ENCODE measurements at places on chromosomes 1 and 21. TPM values are rescaled to one million over a fixed set of nuclear protein-coding genes. Genes with fewer than 3 reads are reported as not detected.

- DNase-seq: no peak
- no peaks in the 10 kb centered on the region for H3K36me3 ChIP-seq
- H3K27ac ChIP-seq: no peak overlapping the region
- peaks cover 13% of the 10 kb centered on the region for H3K27me3 ChIP-seq
- H3K4me3 ChIP-seq: no peak overlapping the region
These were observed 714.3 kb downstream of the MATN1 start for GRCh38 chr1:30008998-30009657.

DNA sequence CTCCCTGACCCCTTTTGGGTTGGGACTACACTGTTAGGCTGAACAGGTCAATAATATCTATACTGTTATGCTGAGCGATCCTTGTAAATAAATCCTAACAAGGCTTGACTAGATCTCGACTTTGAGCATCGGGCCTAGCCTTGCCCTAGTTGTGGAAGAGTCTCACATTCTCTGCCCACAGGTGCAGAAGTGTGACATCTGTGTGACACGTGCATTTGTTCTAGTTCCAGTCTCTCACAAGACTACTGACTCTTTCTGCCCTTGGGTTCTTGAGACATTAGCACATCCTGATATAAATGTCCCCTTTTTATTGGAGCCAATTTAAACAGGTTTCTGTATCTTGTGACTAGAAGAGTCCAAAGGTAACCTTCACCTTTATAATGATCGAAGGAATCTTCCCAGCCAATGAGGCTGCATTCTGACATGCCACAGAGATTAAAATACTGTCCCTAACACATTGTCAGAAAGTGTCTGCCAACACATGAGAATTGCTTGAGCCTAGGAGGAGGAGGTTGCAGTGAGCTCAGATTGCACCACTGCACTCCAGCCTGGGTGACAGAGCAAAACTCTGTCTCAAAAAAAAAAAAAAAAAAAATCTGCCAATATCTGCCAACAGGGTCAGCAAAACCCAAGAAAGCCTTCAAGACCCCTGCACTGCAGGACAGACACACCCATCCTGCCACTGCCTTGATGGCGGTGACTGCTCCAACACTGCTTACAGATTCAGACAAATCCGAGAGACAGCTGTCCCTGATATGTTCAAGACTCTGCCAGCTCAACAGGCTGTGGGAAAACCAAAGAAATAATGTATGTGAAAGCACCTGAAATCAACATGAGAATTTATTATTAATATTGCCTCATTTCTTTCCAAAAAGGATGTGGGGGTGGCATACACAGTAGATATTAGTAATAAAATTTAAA lies 56.5 kb upstream of the PSEN2 start:
- no peaks in the 10 kb centered on the region for H3K27me3 ChIP-seq
- H3K4me3 ChIP-seq: no peak overlapping the region
- no peak overlapping the region for H3K27ac ChIP-seq
- no peaks in the 10 kb centered on the region for H3K36me3 ChIP-seq
- no peak for DNase-seq

Gene BRDT
- not detected for total RNA-seq

Gene RGS18
- not detected for total RNA-seq

DNA sequence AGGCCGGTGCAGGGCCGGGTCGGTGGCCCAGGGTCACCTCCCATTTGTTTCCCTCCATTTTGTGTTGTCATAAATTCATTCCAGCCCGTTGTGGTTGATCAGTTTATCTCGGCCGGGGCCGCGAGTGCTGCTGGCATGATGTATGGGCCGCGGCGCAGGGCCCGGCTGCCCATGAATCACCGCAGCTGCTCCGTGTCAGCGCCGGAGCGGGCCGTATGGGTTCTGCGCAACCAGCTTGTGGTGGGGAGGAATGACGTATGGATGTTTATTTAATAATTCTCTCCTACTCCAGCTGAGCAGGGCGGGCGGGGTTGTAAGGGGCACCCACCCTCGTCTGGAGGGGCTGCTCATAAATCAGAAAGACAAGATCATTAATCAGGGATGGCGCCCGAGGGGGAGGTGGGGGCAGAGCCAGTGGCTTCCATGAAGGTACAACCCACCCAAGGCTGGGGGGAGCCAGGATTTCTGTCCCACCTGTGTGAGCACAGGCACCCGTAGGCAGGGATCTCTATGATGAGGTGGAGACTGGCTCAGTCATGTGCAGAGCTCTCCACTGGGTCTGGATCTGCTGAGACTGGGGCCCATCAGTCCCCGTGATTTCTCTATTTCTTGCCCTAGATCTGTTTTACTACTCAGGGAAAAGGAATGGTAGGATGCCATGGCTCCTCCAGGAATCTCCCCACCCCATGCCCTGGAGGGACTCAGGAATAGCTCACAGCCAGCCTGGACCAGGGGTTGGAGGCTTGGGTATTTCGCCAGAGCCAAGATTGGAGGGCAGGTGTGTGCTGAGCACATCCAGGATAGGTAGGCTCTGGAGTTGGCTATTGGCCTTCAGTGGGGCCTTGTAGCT lies 27.8 kb downstream of the TMEM53 start:
- no peak overlapping the region for H3K4me3 ChIP-seq
- peaks cover 36% of the 10 kb centered on the region for H3K4me1 ChIP-seq
- DNase-seq: peak; percentile 63
- no peak overlapping the region for H3K27ac ChIP-seq
- no peaks in the 10 kb centered on the region for H3K27me3 ChIP-seq
- H3K36me3 ChIP-seq: peaks cover 38% of the 10 kb centered on the region

Gene RIMS3
- 4.2 TPM for total RNA-seq

- H3K27me3 ChIP-seq: peaks cover 11% of the 10 kb centered on the region
- no peak for DNase-seq
- no peaks in the 10 kb centered on the region for H3K36me3 ChIP-seq
- H3K27ac ChIP-seq: no peak overlapping the region
- peaks cover 7% of the 10 kb centered on the region for H3K4me1 ChIP-seq
- H3K4me3 ChIP-seq: no peak overlapping the region
These were observed 141.3 kb downstream of the TSEN15 start for GRCh38 chr1:184192796-184193195.

DNA sequence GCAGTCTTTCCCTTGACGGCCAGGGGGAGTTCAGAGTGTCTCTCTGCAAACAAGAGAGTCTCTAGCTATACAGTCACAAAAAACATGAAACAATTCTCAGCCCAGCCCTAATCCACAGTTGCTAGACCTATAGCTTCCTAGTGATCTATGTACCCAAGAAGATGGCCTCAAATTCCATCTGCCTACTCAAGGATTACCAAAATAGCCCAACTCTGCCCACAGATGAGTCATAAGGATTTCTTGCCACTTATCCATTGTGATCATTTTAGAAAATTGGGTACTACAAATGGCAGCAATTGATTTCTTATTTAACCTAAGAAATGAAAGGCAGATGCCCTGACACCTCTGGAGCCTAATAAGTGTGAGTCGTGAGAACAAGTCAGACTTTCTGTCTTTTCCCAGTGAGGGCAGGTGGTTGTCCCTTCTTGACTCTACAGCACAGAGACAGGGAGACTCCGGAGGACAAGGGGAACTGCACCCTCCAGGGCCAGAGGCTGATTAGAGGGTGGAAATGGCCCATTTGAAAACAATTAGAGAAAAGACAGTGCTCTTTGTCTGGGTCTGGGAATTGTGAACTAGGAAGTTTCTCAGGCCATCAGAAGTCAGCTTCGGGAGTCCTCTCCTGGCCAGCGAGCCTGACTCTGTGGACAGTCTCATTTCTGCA lies 65.4 kb downstream of the ABCA4 start:
- no peaks in the 10 kb centered on the region for H3K36me3 ChIP-seq
- peaks cover 15% of the 10 kb centered on the region for H3K4me1 ChIP-seq
- no peak overlapping the region for H3K27ac ChIP-seq
